ENCODE measurements at places on chromosomes 1 and 21.

DNA sequence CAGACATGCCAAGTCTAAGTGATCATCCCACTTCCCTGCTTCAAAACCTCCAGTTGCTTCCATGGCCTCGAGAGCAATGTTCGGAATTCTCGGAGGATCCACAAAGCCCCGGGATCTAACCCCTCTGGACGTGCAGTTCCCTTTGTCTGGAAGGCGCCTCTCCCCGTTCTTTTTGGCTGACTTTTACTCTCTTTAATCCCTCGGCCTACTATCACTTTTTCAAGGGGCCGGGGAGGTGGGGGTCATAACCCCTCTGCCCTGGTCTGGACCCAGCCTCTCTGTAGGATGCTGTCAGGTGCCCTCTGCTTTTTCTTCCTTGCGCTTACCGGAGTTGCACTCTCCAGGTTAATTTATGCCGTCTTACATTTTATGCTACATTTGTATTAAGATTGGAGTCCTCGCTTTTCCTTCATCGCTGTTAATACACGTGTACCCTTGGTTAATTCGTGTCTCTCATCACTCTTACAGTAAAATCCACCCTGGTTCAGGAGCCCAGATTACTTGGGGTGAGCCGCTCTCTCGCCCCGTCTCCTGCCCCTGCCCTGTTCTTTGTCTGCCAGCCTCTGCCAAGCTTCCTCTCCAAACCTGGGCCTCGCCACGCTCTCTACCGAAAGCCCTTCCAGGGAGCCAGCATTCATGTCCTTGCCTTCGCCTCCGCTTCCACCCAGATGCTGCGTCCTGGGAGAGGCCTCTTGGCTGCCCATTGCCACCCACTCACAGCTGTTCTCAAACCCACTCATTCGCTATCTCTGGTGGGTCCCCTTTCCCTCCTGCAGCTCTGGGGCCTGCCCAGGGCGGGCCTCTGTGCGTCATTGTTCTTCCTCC lies 448.6 kb downstream of the CAMTA1 start:
- no peak for DNase-seq

DNA sequence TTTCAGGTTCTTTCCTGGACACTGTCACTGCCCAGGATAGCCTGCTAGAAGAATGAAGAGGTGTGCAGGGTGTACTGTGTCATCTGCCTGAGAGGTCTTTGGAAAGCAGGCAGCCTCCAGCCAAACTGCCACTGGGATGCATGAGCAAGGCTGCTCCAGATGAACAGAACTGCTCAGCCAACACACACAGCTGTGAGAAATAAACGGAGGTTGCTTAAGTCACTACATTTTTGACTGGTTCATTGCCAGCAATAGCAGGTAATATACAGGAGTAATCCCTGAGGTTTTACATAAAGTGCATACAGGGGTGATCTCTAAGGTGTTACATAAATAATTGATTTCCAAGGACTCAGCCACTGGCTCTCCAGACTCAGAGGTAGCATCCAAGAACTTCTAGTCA lies 516.9 kb downstream of the BRINP3 start:
- no peak for DNase-seq

GRCh38 chr1:196466166-196466565 lies 142.1 kb downstream of the KCNT2 start:
- DNase-seq, result no peak

DNA sequence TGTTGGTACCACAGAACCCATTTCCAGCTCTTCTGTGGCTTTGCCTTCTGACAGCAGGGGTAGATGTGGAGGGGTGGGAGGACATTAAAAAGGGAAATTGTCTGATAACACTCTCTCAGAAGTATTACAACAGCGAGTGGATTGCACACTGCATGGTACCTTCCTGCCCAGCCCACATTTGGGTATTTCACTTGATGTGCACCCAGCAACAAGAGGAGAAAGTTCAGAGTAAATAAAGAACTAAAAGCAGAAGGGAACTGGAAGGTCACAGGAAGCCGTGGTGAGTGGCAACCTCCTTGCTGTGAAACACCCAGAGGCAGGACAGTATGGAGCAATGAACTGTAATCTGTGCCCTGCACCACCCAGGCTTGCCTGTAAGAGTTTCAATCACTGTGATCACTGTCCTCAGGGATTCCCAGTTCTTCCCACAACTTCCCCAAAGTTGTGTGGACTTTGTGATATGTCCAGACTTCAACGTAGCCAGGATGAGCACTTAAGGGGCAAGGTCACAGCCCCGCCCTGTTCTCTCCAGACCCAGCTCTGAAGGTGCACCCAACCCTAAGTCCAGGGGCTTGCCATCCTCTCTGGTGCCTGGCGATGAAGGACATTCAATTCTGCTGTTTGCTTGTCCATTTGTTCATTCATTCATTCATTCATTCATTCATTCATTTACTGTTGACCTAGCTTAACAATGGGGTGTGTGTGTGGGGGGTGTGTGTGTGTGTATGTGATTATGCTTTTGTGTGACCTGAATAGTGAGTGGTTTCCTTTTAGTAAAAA lies 18.7 kb upstream of the F5 start:
- DNase-seq, result no peak

DNA sequence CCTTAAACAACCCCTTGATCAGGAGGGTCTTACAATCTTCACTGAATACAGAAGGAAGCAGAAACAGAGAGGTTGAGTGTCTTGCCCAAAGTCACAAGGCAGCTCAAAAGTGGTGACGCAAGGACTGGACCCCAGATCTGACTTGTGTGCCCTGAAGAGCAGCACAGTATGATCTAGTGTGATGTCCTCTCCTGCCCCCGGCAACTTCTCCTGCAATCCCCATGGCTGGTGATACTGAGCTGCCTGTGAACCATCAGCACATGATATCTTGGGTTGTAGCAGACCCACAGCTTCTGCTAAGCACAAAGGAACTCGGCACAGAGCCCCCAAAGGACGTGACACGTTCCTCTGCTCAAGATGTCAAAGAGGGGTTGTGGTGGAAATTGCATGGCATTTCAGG lies 51.2 kb upstream of the EDN2 start:
- DNase-seq, result no peak

DNA sequence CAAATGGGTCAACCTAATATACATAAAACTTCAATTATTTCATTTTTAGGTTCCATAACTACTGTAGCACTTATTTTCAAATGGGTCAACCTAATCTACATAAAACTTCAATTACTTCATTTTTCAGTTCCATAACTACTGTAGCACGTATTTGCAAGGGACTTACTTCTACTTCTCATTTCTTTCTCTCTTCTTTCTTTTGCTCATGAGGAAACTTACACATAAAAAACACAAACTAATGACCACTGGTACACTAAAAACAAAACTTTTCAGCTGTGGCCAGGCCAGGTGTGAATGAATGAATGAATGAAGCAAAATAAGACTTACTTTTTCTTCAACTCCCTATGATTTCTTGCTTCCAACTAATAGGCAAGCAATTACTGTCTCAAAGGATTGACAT lies 11.7 kb downstream of the SYDE2 start:
- no peak for DNase-seq

DNA sequence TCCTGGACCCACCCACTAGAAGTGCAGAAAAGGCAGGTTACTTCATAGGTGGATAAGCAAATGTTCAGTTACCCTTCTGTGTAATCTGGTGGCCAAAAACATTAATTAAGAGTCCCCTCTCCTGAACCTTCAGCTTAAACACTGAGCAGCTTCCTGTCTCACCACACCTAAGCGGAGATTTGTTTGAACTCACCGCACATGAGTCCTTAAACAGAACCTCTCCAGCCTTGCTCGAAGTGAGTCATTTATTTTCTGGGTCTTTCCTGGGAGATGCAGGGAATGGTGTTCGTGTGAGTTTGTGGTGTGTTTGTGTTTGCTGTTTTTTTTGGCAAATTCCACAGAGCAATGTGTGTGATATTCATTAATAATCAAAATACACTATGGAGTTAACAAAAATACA lies 7.6 kb upstream of the FNBP1L start:
- DNase-seq, result no peak

- DNase-seq, result no peak
Measured at GRCh38 chr1:219090607-219091006, 83.1 kb upstream of the LYPLAL1 start.

- no peak for DNase-seq
Measured at GRCh38 chr1:53341961-53342707, 14.3 kb upstream of the LRP8 start.

GRCh38 chr1:188006354-188006753 lies 1177.6 kb downstream of the PLA2G4A start:
- DNase-seq, result no peak

GRCh38 chr1:118905196-118905595 lies 82.9 kb downstream of the TBX15 start:
- DNase-seq, result no peak

DNA sequence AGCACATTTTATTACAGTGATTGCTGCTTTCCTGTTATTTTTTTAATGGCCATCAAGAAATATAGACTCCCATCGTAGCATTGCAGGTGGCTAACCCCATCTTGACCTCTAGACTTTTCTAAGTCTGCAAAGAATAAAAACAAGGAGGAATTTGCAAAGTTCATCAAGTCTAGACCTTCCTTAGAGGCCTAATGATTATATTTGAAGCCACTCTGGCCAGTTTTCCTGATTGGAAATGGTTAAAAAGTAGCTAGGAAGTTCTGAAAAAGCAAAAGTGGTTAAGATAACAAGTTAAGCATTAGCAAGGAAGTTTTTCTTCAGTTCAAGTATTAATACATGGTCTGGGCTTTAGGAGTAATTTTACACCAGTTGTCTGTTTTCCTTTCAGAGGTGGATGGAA lies 16.7 kb upstream of the KCNJ15 start:
- DNase-seq, result no peak

- no peak for DNase-seq
Measured at GRCh38 chr1:228112617-228113016, 3.5 kb upstream of the MRPL55 start.
